ENCODE measurements at places on chromosomes 4 and X. TPM values are rescaled to one million over a fixed set of nuclear protein-coding genes. Genes with fewer than 3 reads are reported as not detected.

ADH1A gene
- not detected for total RNA-seq

MAGEC1 gene
- not detected for total RNA-seq

AREG gene
- 95.8 TPM for total RNA-seq

CASP6 gene
- total RNA-seq, result 33.0 TPM

CENPVL2 gene
- not detected for total RNA-seq

C4orf50 gene
- not detected for total RNA-seq

SSX3 gene
- total RNA-seq, result not detected

RHOXF2B gene
- not detected for total RNA-seq

RXFP1 gene
- total RNA-seq, result 0.32 TPM

TCEAL2 gene
- not detected for total RNA-seq

MAB21L2 gene
- not detected for total RNA-seq

FLNA gene
- 1,654 TPM for total RNA-seq

RPA4 gene
- not detected for total RNA-seq

SSX2 gene
- not detected for total RNA-seq

DDIT4L gene
- total RNA-seq, result not detected

MGAT4D gene
- not detected for total RNA-seq

CXCL8 gene
- 3.2 TPM for total RNA-seq

MAPK10 gene
- 4.3 TPM for total RNA-seq

MND1 gene
- 15.8 TPM for total RNA-seq

GPR173 gene
- 4.1 TPM for total RNA-seq

NXF2 gene
- total RNA-seq, result not detected

ENPEP gene
- total RNA-seq, result 0.13 TPM

RRH gene
- total RNA-seq, result not detected

ZCCHC12 gene
- 0.19 TPM for total RNA-seq

GLRA2 gene
- not detected for total RNA-seq

All from LHCN-M2 (cell line).